ENCODE measurements at places on chromosomes 5 and 9.

DNA sequence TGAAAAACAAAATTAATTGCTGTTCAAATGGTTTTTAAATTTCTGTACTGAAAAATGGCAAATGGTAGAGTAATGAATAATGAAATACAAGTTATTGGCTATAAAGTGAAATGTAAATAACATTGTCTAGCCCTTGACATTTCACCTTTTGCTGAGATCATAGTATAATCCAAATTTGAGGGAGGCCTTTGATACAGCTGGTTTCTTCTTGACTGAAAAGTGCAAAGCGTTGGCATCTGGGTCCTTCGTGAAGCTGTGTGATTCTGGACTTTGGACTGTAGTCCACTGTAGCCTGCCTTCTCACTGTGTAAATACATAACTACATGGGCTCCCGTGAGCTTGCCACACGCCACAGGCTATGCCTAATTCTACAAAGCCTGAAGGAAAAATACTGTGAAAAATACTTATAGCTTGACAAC, 52.3 kb downstream of the ARHGEF28 start:
- DNase-seq: no peak

GRCh38 chr5:121975294-121975693, 13.5 kb downstream of the SRFBP1 start:
- no peak for DNase-seq

GRCh38 chr5:3694819-3695218, 99.2 kb downstream of the IRX1 start:
- DNase-seq: no peak

DNA sequence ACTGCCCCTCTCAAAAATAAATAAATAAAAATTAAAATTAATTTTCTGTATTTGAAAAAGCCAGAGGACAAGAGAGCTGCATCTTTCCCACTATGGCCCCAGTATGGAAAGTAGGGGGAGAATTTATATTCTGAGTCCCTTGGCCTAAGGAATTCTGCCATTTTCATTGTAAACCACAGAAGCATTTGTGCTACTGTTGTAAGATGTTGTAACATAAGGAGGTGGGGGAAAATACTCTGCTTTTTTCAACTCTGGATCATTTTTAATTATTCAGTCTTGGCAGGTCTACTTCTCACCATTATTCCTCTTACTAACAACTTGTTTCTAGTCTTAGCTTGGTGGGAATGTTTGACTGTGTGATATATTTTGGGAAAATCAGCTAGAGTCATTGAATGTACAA, 52.3 kb upstream of the APC start:
- DNase-seq: no peak

- DNase-seq: no peak
Observed at GRCh38 chr9:100784755-100785154, 206.9 kb downstream of the CAVIN4 start.

GRCh38 chr9:97737429-97737828, 40.3 kb upstream of the XPA start:
- DNase-seq: no peak
